Vagina (tissue), 2 donors: ENCODE measurements at places on chromosomes 6 and 20. TPM values are rescaled to one million over a fixed set of nuclear protein-coding genes. Genes with fewer than 3 reads are reported as not detected.

- peaks cover 51% of the 10 kb centered on the region for H3K4me1 ChIP-seq
- DNase-seq = no peak
- peak overlapping the region; percentile 77 for H3K4me3 ChIP-seq
- H3K27ac ChIP-seq = peak overlapping the region; percentile 89
Measured at GRCh38 chr6:43771858-43772680, 2.1 kb downstream of the VEGFA start.

GRCh38 chr20:4667371-4667773 lies 54.3 kb upstream of the PRND start:
- H3K4me3 ChIP-seq = no peak overlapping the region
- peaks cover 20% of the 10 kb centered on the region for H3K4me1 ChIP-seq
- DNase-seq = no peak
- no peaks in the 10 kb centered on the region for H3K36me3 ChIP-seq
- no peak overlapping the region for H3K27ac ChIP-seq

GRCh38 chr20:36216314-36217025 lies 19.8 kb upstream of the AAR2 start:
- H3K4me1 ChIP-seq = no peaks in the 10 kb centered on the region
- no peak for DNase-seq
- H3K36me3 ChIP-seq = no peaks in the 10 kb centered on the region
- H3K4me3 ChIP-seq = no peak overlapping the region
- H3K27ac ChIP-seq = no peak overlapping the region

- no peak overlapping the region for H3K4me3 ChIP-seq
- no peak for DNase-seq
- peaks cover 10% of the 10 kb centered on the region for H3K4me1 ChIP-seq
- H3K36me3 ChIP-seq = no peaks in the 10 kb centered on the region
Measured at GRCh38 chr20:56730996-56731395, 101.9 kb downstream of the TFAP2C start.

DNA sequence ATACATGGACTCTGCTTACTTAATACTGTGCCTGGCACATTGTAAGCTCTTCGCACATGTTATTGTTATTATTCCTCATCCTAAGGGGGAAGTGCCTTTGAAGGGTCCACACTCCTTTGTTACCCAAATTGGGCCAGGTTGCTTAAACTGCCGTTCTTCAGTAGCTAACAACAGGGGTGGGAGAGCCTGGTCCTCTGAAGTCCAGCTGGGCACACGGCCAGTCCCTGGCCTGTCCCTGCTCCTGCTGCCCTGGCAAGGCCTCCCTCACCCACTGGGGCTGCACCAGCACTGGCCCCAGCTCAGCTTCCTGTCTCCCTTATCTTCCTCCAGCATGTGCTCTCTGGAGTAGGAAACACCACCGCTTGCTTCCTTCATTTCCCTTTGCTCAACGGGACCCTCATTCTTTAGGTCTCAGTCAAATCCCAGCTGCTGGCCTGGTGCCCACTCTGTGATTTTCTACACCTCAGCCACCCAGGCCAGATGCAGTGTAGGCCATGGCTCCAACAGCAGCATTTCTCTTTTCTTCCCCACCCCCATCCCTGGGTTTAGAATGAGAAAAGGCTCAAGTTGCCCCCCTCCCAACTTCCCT lies 5.5 kb upstream of the PROCR start:
- no peak overlapping the region for H3K27ac ChIP-seq
- no peak for DNase-seq
- H3K36me3 ChIP-seq = no peaks in the 10 kb centered on the region
- H3K27me3 ChIP-seq = no peaks in the 10 kb centered on the region
- peaks cover 4% of the 10 kb centered on the region for H3K4me1 ChIP-seq
- H3K4me3 ChIP-seq = no peak overlapping the region

DNA sequence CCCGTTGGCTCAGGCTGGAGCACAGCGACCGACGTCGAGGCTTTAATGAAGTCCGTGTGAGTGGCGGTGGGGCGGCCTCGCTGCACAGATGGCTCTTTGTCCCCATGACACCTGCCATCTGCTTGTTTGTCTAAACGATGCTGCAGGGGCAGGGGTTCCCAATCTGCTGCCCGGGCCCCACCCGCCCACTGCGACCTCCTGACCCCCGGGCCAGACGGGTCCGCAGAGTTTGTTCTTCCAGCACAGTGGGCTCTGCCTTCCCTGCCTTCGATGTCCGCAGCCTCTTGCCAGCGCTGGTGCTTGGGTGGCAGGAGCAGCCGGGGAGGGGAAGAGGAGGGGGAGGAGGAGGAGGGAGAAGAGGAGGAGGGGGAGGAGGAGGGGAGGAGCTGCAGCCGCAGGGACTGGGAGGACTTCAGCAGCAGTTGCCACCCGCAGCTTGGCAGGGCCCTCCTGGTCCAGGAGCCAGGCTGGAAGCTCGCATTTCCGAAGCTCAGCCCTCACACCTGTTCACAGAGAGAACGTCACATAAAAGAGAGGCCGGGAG lies 210.0 kb downstream of the DLL1 start:
- H3K4me1 ChIP-seq = no peaks in the 10 kb centered on the region
- H3K27me3 ChIP-seq = no peaks in the 10 kb centered on the region
- H3K4me3 ChIP-seq = no peak overlapping the region
- no peaks in the 10 kb centered on the region for H3K36me3 ChIP-seq
- DNase-seq = no peak
- H3K27ac ChIP-seq = no peak overlapping the region

DNA sequence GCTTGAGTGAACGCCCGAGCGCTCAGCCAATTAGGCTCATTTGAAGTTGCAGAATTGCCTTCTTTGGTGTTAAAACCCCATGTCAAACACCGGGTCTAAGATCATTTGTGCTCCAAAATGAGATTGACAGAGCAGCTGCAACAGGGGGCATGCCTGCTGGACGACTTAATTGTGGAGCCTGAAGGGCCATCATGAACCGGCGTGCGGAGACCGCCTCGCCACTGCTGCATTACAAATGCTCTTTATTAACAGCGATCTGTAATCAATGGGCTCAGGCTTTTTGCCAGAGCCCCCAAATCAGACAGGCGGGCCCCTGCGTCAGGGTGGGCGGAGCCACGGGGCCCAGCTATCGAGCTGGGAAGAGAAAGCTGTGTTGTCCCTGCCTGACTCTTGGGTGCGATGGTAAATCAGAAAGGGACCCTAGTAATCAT lies 183.2 kb downstream of the SIM1 start:
- no peak overlapping the region for H3K27ac ChIP-seq
- no peaks in the 10 kb centered on the region for H3K36me3 ChIP-seq
- H3K4me3 ChIP-seq = no peak overlapping the region

DNA sequence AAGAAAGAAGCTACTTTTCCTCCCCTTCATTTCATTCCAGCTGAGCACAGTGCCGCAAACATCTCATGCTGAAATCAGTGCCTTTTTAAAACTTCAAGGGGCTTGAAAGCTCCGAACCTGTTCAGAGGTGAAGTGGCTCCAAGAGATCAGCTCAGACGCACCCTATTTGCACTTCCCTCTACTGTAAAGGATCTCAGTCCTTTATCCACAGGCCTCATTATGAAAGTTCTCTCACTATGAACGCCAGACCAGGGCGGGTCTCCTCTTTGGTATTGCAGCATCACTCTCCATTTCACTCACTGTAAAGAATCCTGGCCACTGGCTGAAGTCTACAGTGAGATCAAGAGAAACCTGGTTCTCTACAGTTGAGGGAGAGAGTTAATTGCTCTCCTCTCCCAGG lies 232.7 kb upstream of the POU3F2 start:
- H3K4me3 ChIP-seq = no peak overlapping the region
- H3K27me3 ChIP-seq = no peaks in the 10 kb centered on the region
- no peak overlapping the region for H3K27ac ChIP-seq
- no peaks in the 10 kb centered on the region for H3K36me3 ChIP-seq

- no peaks in the 10 kb centered on the region for H3K27me3 ChIP-seq
- no peaks in the 10 kb centered on the region for H3K4me1 ChIP-seq
- H3K36me3 ChIP-seq = no peaks in the 10 kb centered on the region
- no peak for DNase-seq
Measured at GRCh38 chr6:3789896-3790558, 38.5 kb upstream of the PXDC1 start.

Gene SLC12A5
- not detected for total RNA-seq
